ENCODE measurements at places on chromosomes 13 and 19. TPM values are rescaled to one million over a fixed set of nuclear protein-coding genes. Genes with fewer than 3 reads are reported as not detected.

The C19orf85 gene
- not detected for total RNA-seq

The CDC42EP5 gene
- 13.4 TPM for total RNA-seq

The ZNF416 gene
- 4.5 TPM for total RNA-seq

The RNF17 gene
- 0.28 TPM for total RNA-seq

The LILRB3 gene
- total RNA-seq: 14.2 TPM

The ZNF667 gene
- 3.7 TPM for total RNA-seq

The KRTDAP gene
- total RNA-seq: not detected

The SOHLH2 gene
- total RNA-seq: 0.31 TPM

The FSD1 gene
- total RNA-seq: not detected

The MEX3D gene
- 31.6 TPM for total RNA-seq

The CCL25 gene
- 0.11 TPM for total RNA-seq

The FGF9 gene
- total RNA-seq: 1.4 TPM

The NR2F6 gene
- total RNA-seq: 36.2 TPM

The FBN3 gene
- not detected for total RNA-seq

The ZNF573 gene
- 9.6 TPM for total RNA-seq

The TINCR gene
- total RNA-seq: not detected

The APOC4 gene
- 0.83 TPM for total RNA-seq

The ZNF653 gene
- 11.5 TPM for total RNA-seq

The OLFM4 gene
- total RNA-seq: 0.14 TPM

The GAPDHS gene
- not detected for total RNA-seq

The FLT3LG gene
- 8.0 TPM for total RNA-seq

The GARIN5A gene
- total RNA-seq: 26.3 TPM

The FXYD3 gene
- total RNA-seq: 3.9 TPM

The OR4F17 gene
- not detected for total RNA-seq

The OSCAR gene
- 0.11 TPM for total RNA-seq

The CACNG6 gene
- not detected for total RNA-seq

The PALM gene
- total RNA-seq: 27.2 TPM

The SLC10A2 gene
- not detected for total RNA-seq

The ZNF564 gene
- 10.3 TPM for total RNA-seq

The HSD17B14 gene
- 63.0 TPM for total RNA-seq

The ATP7B gene
- total RNA-seq: 4.5 TPM

The GIPC3 gene
- total RNA-seq: 5.9 TPM

The ZNF44 gene
- 12.6 TPM for total RNA-seq

The TPTE2 gene
- not detected for total RNA-seq

The ANGPTL4 gene
- 19.8 TPM for total RNA-seq

The SMAD9 gene
- 4.5 TPM for total RNA-seq

The DLEU7 gene
- 2.2 TPM for total RNA-seq

The F10 gene
- 4.4 TPM for total RNA-seq

The SCEL gene
- not detected for total RNA-seq

The CYP2F1 gene
- not detected for total RNA-seq

Data from adrenal gland (tissue), 19 donors.